ENCODE measurements at places on chromosomes 16 and 17. TPM values are rescaled to one million over a fixed set of nuclear protein-coding genes. Genes with fewer than 3 reads are reported as not detected.

DNA sequence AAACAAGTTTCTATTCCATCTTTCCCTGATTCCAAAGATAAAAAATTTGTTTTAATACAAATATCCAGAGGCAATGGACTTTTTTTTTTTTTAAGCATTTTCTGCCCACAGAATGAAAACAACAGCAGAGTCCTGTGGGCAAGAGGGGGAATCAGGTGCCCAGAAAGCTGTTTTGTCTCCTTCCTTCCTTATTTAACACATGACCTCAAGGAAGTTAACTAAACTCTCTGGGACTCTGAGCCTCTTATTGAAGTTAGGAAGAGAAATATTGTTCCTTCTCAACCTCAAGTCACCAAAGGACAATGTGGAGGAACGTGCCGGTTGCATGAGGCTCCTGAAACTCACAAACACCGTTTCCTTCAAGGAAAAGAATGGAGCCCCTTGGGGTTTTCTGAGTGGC is 34.9 kb downstream of the LITAF start:
- peaks cover 32% of the 10 kb centered on the region for H3K4me1 ChIP-seq
- no peak overlapping the region for H3K4me3 ChIP-seq
- H3K27me3 ChIP-seq, result no peaks in the 10 kb centered on the region
- DNase-seq, result no peak
- peaks cover 97% of the 10 kb centered on the region for H3K36me3 ChIP-seq

DNA sequence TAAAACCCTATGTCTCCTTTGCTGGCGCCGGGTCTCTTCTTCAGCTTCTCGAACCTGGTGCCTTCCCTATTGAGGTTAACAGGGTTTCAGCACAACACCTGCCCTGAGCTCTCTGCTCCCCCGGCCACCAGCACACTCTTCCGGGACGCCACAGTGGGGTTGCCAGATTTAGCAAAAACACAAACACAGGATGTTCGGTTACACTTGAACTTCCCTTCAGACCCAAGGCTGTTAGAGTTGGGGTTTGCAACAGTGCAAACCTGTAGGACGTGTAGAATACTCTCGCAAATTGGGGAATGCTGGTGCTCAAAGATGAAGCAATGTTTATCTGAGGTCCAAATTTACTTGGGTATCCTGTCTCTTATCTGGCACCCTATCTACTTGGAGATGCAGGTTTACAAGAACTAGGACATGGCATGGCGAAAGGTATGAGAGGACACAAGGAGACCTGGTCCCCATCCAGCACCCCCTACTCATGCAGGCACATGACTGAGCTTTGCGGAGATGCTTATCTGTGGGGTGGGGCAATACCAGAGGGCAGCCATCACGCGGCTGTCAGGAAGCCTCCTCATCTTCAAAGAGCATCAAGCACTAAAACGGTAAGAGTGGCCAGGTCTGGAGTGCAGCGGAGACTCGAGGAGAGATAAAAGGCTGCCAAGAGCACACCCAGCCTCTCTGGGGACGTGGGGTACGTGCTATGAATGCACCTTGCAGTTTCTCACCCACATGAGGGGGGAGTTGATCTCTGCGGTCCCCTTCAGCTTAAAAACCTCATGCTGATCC is 52.8 kb downstream of the SDK2 start:
- peaks cover 17% of the 10 kb centered on the region for H3K4me1 ChIP-seq
- no peak for DNase-seq
- no peaks in the 10 kb centered on the region for H3K27me3 ChIP-seq

DNA sequence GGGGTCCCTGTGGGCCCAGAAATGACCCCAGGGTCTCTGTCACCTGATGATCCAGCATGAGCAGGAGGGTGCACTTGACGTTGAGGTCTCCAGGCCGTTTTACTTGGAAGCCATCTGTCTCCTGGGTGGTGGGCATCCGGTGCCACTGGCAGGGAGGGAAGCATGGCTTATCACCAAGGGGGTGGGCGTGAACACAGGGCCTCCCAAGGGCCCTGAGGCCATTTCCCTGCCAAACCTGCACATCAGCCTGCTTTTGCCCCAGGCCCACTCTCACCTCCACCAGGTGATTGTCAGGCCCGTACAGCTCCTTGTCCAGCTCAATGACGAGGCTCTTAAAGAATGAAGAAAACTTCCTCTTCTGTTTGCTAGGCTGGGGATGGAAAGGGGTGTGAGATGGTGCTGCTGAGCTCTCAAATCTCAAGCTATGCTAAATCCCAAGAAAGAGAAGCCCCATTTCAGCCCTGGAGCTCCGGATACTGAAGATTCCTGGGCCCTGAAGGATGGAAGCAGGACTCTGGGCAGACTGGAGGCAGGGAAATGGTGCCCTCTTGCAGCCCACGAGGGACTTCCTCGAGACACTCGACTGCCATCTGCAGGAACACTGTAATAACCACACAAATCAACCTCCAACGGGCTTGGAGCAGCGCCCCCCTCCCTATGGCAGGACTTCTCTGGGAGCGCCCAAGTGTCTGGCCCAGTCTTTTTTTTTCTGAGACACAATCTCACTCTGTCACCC is 7.1 kb upstream of the FTSJ3 start:
- peaks cover 79% of the 10 kb centered on the region for H3K36me3 ChIP-seq
- DNase-seq, result no peak
- H3K4me1 ChIP-seq, result peaks cover 28% of the 10 kb centered on the region
- H3K27me3 ChIP-seq, result no peaks in the 10 kb centered on the region

The PRAC2 gene
- total RNA-seq, result not detected

- peaks cover 13% of the 10 kb centered on the region for H3K4me1 ChIP-seq
- H3K27me3 ChIP-seq, result no peaks in the 10 kb centered on the region
- no peaks in the 10 kb centered on the region for H3K36me3 ChIP-seq
Observed at GRCh38 chr16:65725156-65725845, 603.4 kb upstream of the CDH11 start.

DNA sequence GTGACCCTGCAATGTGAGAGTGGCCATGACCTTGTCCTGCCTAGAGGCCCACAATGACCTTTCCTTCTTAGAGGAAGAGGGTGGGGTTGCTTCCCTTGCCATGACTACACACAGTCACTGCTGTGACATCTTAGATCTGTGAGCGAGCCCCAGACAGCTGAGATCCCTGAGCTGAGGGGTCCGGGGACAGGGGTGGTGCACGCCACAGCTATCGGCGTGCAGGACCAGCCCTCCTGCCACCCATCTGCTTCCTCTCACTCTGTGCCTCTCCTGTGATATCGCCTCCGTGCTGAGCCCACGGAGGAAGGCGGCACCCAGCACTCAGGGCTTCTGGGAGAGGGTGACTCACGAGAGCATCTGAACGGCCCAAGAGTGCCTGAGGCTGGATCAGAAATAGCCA is 35.2 kb downstream of the KIAA0513 start:
- peaks cover 7% of the 10 kb centered on the region for H3K4me1 ChIP-seq
- H3K27me3 ChIP-seq, result no peaks in the 10 kb centered on the region
- no peak for DNase-seq
- H3K4me3 ChIP-seq, result no peak overlapping the region

The KRTAP4-5 gene
- not detected for total RNA-seq

DNA sequence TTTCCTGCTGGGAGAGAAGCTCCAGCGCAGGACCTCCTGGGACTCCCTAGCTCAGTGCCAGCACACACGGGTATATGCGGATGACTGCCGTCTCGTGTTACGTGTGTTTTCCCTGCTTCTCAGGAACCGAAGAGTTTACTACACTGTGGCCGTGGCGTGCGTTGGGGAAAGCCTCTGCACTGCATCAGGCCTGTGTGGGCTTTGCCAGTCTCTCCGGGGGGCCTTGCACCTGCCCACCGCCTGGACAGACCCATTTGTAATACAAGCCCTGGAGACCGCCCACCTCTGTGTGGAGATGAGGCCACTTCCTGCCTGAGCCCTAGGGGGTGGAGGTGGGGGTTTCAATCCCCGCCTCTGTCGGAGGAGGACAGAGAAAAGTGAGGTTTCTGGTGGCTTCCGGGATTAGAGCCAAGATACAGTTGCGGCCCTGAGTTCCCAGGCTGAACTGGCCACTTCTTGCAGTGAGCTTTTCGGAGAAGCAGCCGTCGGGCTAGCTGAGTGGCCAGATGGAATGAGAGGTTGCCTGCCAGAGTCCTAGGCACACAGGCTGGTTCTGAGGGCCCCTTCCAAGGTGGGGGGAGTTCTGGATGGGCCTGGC is 43.4 kb upstream of the GSE1 start:
- no peak overlapping the region for H3K4me3 ChIP-seq
- peaks cover 80% of the 10 kb centered on the region for H3K4me1 ChIP-seq
- no peaks in the 10 kb centered on the region for H3K36me3 ChIP-seq
- H3K27ac ChIP-seq, result peak overlapping the region; percentile 58
- no peaks in the 10 kb centered on the region for H3K27me3 ChIP-seq

The ERAL1 gene
- total RNA-seq, result 24.4 TPM

The HSD17B2 gene
- total RNA-seq, result 3.1 TPM

The NPIPB6 gene
- total RNA-seq, result 3.2 TPM

The TBC1D3G gene
- not detected for total RNA-seq

The LHX1 gene
- total RNA-seq, result not detected

GRCh38 chr16:21097151-21097550 is 53.5 kb downstream of the DNAH3 start:
- H3K27ac ChIP-seq, result no peak overlapping the region
- H3K4me3 ChIP-seq, result no peak overlapping the region
- no peak for DNase-seq
- H3K4me1 ChIP-seq, result no peaks in the 10 kb centered on the region

The GAS2L2 gene
- total RNA-seq, result not detected

DNA sequence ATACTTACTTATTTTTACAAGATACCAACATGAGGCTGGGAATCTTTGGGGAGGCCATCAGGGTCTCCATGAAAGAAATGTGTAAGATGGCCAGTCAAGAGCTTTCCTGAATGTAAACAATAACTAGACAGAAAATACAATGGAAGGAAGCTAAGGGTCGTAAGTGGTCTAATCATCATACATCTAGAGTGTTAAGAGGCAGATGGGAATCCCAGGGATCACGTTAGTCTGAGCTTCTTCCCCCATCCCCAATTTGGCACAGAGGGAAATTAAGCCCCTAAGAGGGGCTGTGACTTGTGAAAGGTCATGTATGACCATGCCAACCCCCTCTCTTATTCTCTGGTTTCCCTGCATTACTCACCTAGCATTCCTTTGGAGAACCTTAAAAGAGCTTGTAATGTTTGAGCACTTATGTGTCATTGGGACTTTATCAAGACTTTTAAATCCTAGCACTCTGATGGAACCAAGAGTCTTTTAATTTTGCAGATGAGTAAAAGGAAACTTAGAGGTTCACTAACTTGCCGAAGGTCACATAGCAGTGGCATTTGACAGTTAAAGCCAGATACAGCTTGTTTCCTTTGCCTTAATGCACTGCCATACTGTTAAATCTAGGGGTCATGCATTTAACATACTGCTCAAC is 46.1 kb downstream of the DCUN1D3 start:
- no peak overlapping the region for H3K27ac ChIP-seq
- no peaks in the 10 kb centered on the region for H3K27me3 ChIP-seq
- H3K4me1 ChIP-seq, result peaks cover 61% of the 10 kb centered on the region
- peaks cover 2% of the 10 kb centered on the region for H3K36me3 ChIP-seq

- peak; percentile 67 for DNase-seq
- peaks cover 44% of the 10 kb centered on the region for H3K27me3 ChIP-seq
- peak overlapping the region; percentile 84 for H3K27ac ChIP-seq
- H3K4me1 ChIP-seq, result peaks cover 4% of the 10 kb centered on the region
- peak overlapping the region; percentile 62 for H3K4me3 ChIP-seq
- no peaks in the 10 kb centered on the region for H3K36me3 ChIP-seq
Observed at GRCh38 chr16:65123396-65124211, 1.7 kb upstream of the CDH11 start.

The TMEM94 gene
- total RNA-seq, result 79.1 TPM

DNA sequence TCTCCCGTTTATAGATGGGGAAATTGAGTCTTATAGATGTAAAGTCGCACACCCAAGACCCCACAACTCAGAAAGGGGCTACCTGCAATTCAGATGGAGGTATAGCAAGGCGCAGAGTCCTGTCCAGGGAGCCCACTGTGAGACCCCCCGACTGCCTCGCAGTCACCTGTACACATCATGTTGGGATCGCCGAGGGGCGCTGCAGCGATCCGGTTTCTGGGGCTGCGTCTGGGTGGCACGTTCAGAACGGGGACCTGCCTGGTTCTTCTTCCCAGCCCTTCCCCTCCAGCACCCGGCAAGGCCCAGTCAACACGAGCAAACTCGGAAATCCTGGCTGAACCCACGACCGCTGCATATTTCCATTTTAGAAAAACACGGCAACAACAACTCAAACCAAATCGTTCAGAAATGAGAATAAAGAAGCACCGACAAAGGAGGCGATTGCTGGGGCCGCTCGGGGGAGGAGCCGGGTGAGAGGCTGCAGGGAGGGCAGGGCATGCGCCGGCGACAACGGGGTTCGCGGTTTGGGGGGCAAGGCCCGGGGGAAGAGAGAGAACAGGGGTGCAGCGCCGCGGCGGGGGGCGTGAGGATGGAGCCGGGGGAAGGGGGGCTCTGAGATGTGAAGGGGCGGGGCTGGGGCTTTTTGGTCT is 643 bp downstream of the HSDL1 start:
- DNase-seq, result peak; percentile 76
- H3K4me3 ChIP-seq, result peak overlapping the region; percentile 86
- peak overlapping the region; percentile 66 for H3K27ac ChIP-seq
- H3K27me3 ChIP-seq, result no peaks in the 10 kb centered on the region

DNA sequence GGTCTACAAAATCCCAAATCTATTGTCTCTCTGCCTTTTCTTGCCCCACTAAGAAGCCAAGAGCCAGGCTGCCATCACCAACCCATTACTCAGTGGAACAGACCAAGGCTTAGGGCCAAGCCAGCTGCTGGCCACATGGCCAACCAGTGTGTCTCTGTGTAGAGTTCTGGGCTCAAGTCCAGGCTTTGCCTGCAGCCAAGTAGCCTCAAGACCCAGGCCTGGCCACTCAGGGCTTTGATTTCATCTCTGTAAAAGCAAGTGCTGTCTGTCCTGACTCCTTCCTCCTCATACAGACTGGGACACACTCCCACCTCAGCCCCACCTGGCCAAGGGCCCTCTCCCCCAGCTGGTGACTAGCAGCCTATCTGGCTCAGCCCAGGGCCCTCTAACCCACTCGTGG is 14.6 kb downstream of the SREBF1 start:
- no peak for DNase-seq
- H3K4me3 ChIP-seq, result peak overlapping the region; percentile 55
- peaks cover 77% of the 10 kb centered on the region for H3K4me1 ChIP-seq
- H3K36me3 ChIP-seq, result peaks cover 24% of the 10 kb centered on the region
- peak overlapping the region; percentile 47 for H3K27ac ChIP-seq

DNA sequence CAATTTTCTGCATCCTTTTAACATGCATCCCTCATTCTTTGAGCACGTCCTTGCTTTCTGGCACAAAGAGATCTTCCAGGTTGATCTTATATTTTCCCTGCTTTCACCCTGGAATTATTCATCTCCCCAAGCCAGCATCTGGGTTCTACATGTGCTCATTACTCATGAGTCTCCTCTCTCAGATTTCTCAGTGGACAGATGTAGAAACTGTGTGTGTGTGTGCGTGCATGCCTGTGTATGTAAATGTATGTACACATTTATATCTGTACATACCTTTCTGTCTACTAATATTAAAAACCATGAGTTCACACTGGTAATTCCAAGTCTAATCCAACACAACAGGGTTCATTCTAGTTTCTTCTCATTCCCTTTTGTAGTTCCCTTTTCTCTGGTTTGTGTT is 41.9 kb upstream of the NSRP1 start:
- H3K4me1 ChIP-seq, result no peaks in the 10 kb centered on the region
- H3K4me3 ChIP-seq, result no peak overlapping the region
- no peaks in the 10 kb centered on the region for H3K36me3 ChIP-seq
- no peaks in the 10 kb centered on the region for H3K27me3 ChIP-seq

The DOC2B gene
- 13.7 TPM for total RNA-seq

The STX1B gene
- 0.58 TPM for total RNA-seq

- DNase-seq, result no peak
- H3K4me3 ChIP-seq, result no peak overlapping the region
- peaks cover 14% of the 10 kb centered on the region for H3K4me1 ChIP-seq
- H3K27ac ChIP-seq, result no peak overlapping the region
Observed at GRCh38 chr17:81906476-81907218, 4.6 kb downstream of the PCYT2 start.

Data from upper lobe of right lung (tissue), 1 donor.